ENCODE measurements at places on chromosomes 13 and 19. TPM values are rescaled to one million over a fixed set of nuclear protein-coding genes. Genes with fewer than 3 reads are reported as not detected.
A peak's percentile ranks its signal among the peaks of the same experiment; 100 is the strongest.

DNA sequence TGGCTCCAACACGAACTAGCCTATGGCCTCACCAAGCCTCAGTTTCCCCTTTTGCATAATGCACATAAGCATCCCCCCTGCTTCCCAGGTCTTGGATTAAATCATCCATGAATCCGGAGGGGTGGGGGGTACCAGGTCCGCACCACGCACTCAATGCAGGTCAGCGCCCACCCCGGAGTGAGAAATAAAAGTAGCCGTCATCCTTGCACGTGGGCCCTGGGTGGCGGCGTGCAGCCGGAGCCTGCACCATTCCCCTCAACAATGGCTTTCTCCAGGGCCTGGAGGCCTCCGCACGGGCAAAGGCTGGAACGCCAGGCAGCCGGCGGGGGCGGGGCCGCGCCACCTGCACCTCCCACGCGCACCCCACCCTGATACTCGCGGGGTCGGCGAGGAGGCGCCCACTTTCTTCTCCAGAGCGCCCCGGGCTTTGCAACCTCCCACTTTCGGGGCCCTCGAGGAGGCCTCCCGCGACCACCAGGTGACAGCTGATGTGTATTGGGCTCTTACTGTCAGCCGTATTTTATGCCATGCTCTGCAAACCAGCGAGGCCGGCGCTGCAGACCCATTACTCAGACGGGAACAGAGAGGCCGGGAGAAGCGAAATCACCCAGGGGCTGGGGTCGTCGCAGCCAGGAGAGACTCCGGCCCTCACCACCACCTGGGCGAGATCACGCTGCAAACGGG lies 767 bp upstream of the GADD45B start:
- peak overlapping the region; percentile 85 for H3K27ac ChIP-seq
- H3K4me1 ChIP-seq = peaks cover 38% of the 10 kb centered on the region
- DNase-seq = peak; percentile 43
- H3K4me3 ChIP-seq = peak overlapping the region; percentile 66
- no peaks in the 10 kb centered on the region for H3K36me3 ChIP-seq
- no peaks in the 10 kb centered on the region for H3K27me3 ChIP-seq

- no peak overlapping the region for H3K4me3 ChIP-seq
- H3K27ac ChIP-seq = no peak overlapping the region
- no peak for DNase-seq
- no peaks in the 10 kb centered on the region for H3K36me3 ChIP-seq
- H3K27me3 ChIP-seq = no peaks in the 10 kb centered on the region
Observed at GRCh38 chr13:22517544-22517943, 663.2 kb upstream of the SGCG start.

- H3K4me3 ChIP-seq = no peak overlapping the region
- no peak overlapping the region for H3K27ac ChIP-seq
- DNase-seq = no peak
- H3K27me3 ChIP-seq = no peaks in the 10 kb centered on the region
- no peaks in the 10 kb centered on the region for H3K36me3 ChIP-seq
Observed at GRCh38 chr19:5003781-5004180, 34.9 kb downstream of the KDM4B start.

GRCh38 chr19:5687360-5688198 lies 2.5 kb upstream of the RPL36 start:
- peak overlapping the region; percentile 81 for H3K27ac ChIP-seq
- peaks cover 7% of the 10 kb centered on the region for H3K36me3 ChIP-seq
- no peak overlapping the region for H3K4me3 ChIP-seq
- H3K27me3 ChIP-seq = no peaks in the 10 kb centered on the region

- DNase-seq = peak; percentile 64
- H3K4me1 ChIP-seq = peaks cover 99% of the 10 kb centered on the region
- peak overlapping the region; percentile 96 for H3K27ac ChIP-seq
- H3K4me3 ChIP-seq = peak overlapping the region; percentile 85
- H3K36me3 ChIP-seq = peaks cover 2% of the 10 kb centered on the region
Observed at GRCh38 chr13:24267274-24267673, 42.1 kb upstream of the C1QTNF9 start.

DNA sequence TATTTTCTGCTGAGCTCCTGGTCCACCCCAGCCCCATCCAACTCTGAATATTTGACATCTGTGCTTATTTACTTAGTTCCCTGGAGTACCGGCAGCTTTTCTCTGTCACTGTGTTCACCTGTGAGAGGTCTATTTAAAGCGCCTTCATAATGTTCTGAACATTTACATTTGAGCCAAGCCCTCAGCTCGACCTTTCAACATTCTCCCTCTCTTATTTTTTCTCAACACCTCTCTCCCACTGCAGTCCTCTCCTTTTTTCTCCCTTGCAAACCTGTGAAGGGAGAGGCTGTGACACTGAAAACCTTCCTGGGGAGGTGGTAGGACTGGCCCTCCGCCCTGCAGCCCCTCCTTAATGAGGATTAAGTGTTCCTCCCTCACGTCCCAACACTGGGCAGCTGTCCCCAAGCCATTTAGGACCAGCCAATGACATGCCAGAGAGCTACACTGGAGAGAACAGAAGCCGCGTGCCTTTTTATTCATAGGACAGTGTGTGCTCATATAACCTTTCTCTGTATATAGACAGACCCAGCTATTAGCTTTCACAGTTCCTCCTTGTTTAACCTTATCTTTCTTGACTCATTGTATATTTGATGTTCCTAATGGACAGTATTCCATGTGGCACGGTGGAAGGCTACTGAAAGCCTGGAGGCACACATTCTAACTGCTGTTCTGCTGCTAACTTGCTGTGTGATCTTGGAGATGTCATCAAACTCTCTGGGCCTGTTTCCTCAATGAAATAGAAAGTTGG lies 134.8 kb downstream of the NUFIP1 start:
- peaks cover 3% of the 10 kb centered on the region for H3K27me3 ChIP-seq
- no peaks in the 10 kb centered on the region for H3K4me1 ChIP-seq
- H3K27ac ChIP-seq = no peak overlapping the region
- no peak for DNase-seq

GRCh38 chr19:30757837-30758617 lies 385.8 kb downstream of the ZNF536 start:
- no peak overlapping the region for H3K4me3 ChIP-seq
- no peaks in the 10 kb centered on the region for H3K4me1 ChIP-seq
- no peaks in the 10 kb centered on the region for H3K27me3 ChIP-seq
- no peak for DNase-seq
- no peaks in the 10 kb centered on the region for H3K36me3 ChIP-seq
- H3K27ac ChIP-seq = no peak overlapping the region

CTXN1 gene
- polyA plus RNA-seq = not detected

URI1 gene
- 31.2 TPM for polyA plus RNA-seq
